Caki2 (cell line): ENCODE measurements at places on chromosomes 3 and 15.

- no peak for DNase-seq
Measured at GRCh38 chr3:51819709-51820406, 40.8 kb upstream of the IQCF6 start.

GRCh38 chr3:27165321-27165721, 203.9 kb downstream of the NEK10 start:
- DNase-seq: peak; percentile 20

DNA sequence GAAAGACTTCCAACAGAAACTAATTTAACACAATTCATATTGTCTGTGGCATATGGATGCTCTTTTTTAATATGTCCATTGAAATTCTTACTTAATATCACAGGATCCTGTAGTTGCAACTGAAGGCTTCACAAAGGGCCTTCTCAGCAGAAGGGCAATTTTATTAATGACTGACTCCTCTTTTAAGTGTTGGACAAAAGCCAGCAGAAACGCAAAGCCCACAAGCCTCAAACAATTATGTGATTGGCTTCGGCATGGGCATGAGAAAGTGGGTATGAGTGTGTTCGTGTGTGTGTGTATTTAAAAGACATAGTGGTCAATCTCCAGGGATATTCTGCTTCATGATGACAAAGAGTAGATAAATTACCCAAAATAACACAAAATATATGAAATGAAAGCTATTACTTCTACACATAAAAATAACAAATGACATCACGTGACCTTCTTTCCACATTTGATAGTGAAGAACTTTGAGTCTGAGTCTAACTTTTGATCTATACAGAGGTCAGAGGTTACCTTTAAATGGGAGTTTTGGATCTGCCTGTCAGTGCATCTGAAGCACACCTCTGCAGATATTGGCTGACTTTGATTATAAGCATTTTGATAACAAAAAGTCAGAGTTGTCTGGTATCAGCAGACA, 496.9 kb downstream of the CADM2 start:
- DNase-seq: no peak

- DNase-seq: no peak
Measured at GRCh38 chr15:64459066-64459781, 1.2 kb upstream of the ZNF609 start.

- no peak for DNase-seq
Measured at GRCh38 chr3:138949445-138950005, 2.5 kb downstream of the FOXL2NB start.

DNA sequence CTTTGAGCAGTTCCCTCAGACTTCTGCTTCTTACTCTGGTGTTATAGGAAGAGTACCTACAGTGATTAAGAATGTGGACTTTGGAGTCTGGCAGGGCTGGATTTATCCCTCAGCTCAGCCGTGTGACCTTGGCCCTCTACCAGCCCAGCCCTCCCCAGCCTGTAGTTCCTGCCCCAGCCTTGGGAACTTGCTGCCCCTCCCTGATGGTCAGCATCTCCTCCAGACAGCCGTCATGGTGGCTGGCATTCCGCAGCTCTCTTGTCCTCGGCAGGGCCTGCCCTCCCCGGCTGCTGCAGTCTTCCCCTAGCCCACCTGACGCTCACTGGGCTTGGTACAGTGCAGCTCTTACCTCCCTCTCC, 21.9 kb upstream of the CPNE9 start:
- DNase-seq: no peak
